ENCODE measurements at places on chromosomes 1 and 21. TPM values are rescaled to one million over a fixed set of nuclear protein-coding genes. Genes with fewer than 3 reads are reported as not detected.

DNA sequence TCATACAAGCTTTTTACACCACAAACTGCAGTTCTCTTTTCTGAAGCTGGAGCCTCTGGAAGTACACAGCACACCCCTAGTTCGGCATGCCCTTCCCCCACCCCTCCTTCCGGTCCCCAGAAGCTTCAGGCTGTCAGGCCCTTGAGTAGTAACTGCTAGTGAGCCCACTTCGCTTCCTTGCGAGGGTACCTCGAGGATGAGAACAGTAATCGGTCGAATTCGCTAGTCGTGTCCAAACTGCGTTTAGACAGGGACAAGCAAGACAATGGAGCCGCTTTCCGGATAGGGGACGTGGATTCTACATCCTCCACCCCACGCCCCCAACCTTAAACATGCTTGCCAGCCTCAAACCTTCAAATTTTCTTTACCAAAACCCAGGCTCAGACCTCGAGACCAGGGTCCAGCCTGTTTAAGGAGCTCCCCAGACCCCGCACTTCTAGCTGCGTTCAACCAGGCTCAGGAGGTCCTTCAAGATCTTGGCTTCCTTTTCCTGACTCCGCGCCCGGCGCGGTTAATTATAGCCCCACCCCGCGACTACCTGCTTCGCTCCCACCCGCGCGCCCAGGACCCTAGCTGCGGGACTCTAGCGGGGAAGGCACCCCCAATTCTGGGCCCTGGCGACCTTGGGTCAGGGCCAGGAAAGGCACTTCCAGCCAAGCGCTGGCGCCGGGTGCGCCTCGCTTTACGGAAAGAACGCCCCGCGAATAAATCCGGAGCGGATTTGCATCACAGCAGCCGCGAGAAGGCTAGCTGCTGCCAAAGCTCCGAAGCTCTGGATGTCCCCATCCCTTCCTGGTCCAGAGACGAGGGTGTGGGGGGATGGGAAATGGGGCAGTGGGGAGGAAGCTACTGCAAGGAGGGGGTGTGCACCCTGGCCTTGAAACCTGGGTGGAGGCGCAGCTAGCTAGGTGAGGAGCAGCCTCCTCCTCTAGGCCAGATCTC lies 8.1 kb upstream of the TSPAN1 start:
- no peak for DNase-seq

GRCh38 chr21:33151941-33152731 lies 77.6 kb upstream of the IFNAR2 start:
- no peak for DNase-seq

- DNase-seq: no peak
These were observed 15.8 kb downstream of the INPP5B start for GRCh38 chr1:37931102-37931360.

- DNase-seq: no peak
These were observed 150.8 kb downstream of the ROR1 start for GRCh38 chr1:63924600-63924999.

DNA sequence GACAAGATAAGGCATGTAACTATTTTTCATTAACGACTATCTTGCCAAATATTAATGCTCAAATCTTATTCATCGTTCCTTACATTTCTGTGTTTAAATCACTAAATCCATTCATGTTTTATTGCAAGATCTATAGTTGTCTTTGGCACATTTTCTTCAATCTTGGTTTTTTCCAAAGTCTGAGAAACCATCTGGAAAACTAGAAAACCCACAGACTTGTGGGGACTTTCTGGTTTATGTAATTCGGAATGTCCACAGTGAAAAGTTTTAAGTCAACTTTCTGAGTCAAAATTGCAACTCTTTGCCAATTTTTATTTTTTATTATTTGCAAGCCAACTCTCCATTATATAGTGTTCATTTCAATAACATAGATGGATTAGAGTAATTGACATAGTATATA lies 520.8 kb upstream of the ADAMTS5 start:
- no peak for DNase-seq

GRCh38 chr1:228284148-228284495 lies 76.3 kb downstream of the OBSCN start:
- no peak for DNase-seq

DNA sequence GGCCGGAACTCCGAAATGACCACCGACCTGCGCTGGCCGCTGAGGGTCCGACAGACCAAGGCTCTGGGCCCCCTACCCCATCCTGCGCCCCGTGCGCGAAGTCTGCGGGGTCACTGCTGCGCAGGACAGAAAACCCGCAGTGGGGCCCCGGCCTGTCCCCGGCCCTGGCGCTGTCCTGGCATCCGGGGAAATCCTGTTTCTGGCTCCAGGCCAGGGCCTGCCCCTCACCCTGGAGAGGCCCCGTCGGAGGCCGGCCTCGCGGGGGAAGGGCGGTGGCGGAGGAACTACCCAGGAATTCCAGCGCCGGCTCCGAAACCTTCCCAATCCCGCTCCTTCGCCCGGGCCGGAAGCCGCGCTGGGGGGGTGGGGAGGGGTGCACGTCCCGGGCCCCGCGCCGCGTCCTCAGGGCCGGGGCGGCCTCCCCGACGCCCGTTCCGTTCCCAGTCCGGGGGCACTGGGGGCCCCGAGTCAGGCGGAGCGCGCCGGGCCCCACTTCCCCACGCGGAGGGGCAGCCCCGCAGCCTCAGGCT lies 77.0 kb downstream of the MORN1 start:
- DNase-seq: peak; percentile 45

- DNase-seq: no peak
These were observed 33.8 kb downstream of the HHAT start for GRCh38 chr1:210362526-210362925.

- no peak for DNase-seq
These were observed 732.6 kb upstream of the CHRM3 start for GRCh38 chr1:238653693-238654321.

DNA sequence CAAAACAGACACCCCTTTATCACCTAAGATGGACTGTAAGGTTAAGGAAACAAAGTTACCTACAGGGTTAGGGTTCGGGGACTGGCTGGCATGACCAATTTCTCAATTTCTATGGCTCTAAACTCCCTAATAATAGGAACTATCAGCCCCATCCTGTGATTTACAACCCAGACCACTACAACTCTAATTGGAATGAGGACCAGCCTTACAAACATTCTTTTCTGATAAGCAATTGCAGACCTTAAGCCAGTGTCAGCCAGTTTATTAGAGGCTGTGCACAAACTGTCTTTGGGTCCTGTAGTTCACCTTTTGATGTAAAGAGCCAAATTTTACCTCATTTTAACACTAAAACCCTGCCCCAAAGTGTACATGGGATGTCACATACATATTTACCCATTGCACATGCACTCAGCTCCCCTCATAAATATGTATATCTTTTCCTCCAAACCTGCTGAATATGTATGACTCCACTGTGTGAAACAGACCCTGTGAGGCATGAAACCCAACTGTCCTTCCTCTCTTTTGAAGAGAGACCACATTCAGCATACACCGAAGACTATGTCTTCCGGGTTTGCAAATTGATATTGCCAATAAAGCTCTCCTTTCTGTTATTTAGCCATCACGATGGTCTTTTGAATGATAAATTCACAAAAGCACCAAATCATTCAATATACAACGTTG lies 7.3 kb upstream of the APP start:
- no peak for DNase-seq

DNA sequence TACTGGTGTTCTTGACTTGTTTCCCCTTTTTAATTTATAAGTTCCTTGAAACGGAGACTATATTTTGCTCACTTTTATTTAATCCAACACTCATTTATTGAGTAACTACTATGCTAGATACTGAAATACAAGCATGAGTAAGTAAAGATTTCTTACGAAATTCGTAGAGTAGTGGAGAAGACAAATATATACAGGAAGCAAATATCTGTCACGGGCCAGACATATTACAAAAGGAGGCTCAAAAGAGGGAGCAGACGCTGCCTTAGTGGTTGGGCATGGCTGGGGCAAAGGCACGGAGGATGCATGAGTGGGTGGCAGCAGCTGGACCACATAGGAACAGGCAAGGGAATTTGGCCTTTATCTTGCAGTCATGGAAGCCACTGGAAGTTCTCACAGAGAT lies 6.8 kb downstream of the NCF2 start:
- DNase-seq: no peak

GRCh38 chr1:29284961-29285560 lies 48.7 kb downstream of the PTPRU start:
- no peak for DNase-seq

- DNase-seq: no peak
These were observed 45.5 kb downstream of the TOR3A start for GRCh38 chr1:179127163-179127895.

DNA sequence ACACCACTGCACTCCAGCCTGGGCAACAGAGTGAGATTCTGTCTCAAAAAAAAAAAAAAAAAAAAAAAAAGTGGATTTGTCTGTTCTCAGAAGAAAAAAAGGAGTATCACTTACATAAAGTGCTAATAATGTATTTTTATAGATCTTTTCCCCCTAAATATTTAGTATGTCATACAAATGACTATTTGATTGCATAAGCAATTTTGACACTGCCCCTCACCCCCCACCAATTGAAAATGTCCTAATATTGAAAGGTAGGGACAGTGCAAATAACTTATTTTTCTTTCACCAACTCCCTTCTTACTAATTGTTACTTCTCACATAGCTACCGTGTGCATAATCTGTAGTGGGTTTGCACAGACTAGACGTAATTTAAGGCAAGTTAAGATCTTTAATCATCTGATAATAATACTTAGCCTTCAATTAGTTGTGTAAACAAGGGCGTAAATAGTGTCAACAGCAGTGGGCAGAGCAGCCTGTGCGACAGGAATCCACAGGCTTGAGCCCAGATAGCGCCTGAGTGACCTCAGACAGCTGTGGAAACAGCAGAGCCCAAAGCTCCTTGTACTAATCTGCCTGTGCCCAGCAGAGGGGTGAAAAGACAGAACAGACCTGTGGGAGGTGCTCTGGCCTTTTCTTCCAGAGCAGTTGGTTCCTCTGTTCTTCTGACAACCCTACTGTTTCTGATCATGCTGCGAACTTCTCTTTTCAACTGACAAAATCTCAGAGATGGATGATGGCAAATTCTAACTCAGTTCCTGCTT lies 4.5 kb upstream of the IER5 start:
- no peak for DNase-seq

Gene BCL2L15
- 0.19 TPM for total RNA-seq

Gene TBX19
- total RNA-seq: 1.4 TPM

Gene OR2AK2
- total RNA-seq: not detected

Gene NUF2
- total RNA-seq: 0.95 TPM

Gene SIM2
- total RNA-seq: not detected

Gene HSPA6
- total RNA-seq: 8.2 TPM

Gene APOBEC4
- not detected for total RNA-seq

Measured in omental fat pad (tissue), 4 donors.